Renal cortex interstitium (tissue), 15 donors: ENCODE measurements at places on chromosomes 12 and 14. TPM values are rescaled to one million over a fixed set of nuclear protein-coding genes. Genes with fewer than 3 reads are reported as not detected.

Gene PTPRR
- polyA plus RNA-seq, result 0.87 TPM

Gene SLCO1A2
- 0.33 TPM for polyA plus RNA-seq

- no peak for DNase-seq
These were observed 148.8 kb upstream of the ATF7IP start for GRCh38 chr12:14216405-14217294.

GRCh38 chr14:89276424-89276975 is 140.5 kb downstream of the FOXN3 start:
- DNase-seq, result no peak

Gene EIF2S3B
- 10.1 TPM for polyA plus RNA-seq

DNA sequence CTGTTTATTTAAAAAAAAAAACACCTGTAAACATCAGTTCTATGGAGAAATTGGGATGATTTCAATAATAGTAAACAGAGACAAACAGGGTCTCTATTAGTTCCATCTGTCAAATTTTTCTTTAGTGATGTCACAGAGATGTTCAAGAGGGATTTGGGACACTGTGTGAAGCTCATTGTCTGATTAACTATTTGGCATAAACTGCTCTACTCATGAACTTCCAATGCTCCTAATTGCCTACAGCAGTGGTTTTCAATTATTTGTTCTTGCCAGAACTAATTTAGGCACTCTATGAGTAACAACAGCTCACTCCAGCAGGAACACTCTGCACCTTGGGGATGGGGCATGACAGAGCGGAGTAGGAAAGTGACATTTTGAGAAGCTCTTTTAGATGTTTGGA is 250.1 kb upstream of the PRKD1 start:
- DNase-seq, result no peak

- DNase-seq, result peak; percentile 53
These were observed 50.5 kb downstream of the B4GALNT3 start for GRCh38 chr12:510071-510825.

Gene GDF3
- 0.59 TPM for polyA plus RNA-seq

DNA sequence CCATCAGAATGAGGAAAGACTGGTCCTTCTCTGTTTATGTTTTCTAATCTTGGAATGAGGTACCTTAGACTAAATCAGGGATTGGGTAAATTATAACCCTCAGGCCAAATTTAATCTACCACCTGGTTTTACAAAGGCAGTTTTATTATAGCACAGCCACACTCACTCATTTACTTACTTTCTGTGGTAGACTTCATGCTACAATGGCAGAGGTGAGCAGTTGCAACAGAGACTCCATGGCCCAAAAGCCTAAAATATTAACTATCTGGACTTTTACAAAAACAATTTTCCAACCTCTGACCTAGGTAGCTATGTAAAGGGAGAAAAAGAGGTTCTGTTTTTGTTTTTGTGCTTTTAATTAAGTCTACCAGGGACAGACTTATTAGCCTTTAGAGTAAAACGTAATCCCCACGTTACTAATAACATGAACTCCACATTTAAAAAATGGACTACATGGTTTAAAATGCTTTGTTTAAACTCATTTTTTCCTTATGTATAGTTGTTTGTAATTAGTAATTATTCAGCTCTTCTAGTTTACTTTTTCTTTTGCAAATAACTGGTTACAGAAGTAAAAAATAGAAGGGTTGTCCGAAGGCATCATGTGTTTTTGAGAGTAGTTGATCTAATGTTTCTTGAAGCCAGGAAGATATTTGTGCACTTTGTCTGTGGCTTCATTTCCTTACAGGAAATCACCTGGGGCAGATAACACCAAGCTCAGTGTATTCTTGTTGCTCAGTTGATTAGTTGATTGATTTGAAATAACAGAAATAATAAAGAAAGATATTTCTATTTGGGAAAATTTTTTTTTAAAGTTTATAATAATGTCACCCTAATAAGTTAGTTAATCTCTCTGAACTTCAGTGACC is 57.6 kb upstream of the ATP2B1 start:
- DNase-seq, result no peak

Gene SERPINA4
- polyA plus RNA-seq, result 1.5 TPM

GRCh38 chr12:42639556-42639955 is 50.0 kb upstream of the PRICKLE1 start:
- peak; percentile 15 for DNase-seq

DNA sequence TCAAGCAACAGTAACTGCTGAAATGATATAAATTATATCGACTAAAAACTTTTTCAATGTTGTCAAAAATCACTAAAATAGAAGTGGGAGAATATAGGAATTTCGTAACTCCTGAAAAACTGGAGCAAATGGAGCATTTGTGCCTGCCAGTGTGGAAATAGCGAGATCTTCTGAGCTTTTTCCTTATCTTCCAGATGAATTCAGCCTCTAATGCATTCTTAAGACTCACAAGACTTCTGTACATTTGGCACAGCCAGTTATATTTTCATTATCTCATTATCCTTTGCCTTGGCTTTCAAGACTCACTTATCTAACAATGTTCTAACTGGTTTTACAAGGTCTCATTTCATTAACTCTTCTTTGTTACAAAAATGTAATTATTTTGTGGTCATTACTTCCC is 252.4 kb downstream of the GXYLT1 start:
- DNase-seq, result no peak

DNA sequence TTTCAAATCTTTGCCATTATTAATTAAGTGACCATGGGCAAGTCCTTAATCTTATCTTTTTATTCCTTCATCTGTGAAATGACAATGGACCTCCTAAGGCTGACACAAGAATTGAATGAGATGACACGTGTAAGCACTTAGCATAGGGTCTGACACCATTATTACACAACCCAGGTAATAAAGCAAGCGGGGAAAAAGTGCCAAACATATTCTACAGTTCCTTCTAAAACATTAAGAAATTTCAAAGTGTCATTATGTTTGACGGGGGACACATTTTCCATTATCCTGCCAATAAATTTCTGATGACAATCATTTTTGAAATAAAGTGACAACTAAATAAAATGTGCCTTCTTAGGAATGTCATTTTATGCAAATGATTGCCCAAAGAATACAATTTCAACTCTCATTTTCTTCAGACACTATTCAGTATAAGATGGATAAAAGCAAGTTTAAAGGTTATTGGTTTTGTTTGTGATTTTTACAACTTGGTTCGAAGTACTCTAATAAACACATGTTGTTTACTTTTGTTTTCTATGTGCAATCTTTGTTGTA is 3.0 kb downstream of the ANKS1B start:
- DNase-seq, result no peak

Gene RGS6
- polyA plus RNA-seq, result 1.4 TPM

GRCh38 chr12:127797918-127798317 is 469.1 kb upstream of the TMEM132C start:
- DNase-seq, result no peak

Gene MEG3
- 138 TPM for polyA plus RNA-seq

DNA sequence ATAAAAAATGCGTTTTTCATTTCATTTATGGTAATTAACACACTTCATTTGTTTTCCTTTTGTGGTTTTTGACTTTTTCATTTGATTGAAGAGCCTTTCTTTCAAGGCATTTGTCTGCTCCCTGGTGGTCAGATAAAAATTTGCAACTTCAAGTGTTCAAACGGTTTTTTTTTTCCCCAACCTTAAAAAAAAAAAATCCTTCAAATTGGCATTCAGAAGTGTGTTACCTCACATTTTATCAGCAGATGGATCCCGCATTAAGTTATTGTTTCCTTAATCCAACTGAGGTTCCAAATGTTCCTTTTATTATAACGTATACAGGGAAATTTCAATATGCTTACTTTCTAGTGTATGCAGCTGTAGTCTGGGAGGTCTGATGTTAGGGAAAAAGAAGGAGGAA is 47.2 kb downstream of the MYF5 start:
- DNase-seq, result peak; percentile 33

- DNase-seq, result no peak
These were observed 27.6 kb downstream of the BICD1 start for GRCh38 chr12:32134101-32134888.

Gene HOXC9
- 34.1 TPM for polyA plus RNA-seq

Gene KRT82
- not detected for polyA plus RNA-seq

DNA sequence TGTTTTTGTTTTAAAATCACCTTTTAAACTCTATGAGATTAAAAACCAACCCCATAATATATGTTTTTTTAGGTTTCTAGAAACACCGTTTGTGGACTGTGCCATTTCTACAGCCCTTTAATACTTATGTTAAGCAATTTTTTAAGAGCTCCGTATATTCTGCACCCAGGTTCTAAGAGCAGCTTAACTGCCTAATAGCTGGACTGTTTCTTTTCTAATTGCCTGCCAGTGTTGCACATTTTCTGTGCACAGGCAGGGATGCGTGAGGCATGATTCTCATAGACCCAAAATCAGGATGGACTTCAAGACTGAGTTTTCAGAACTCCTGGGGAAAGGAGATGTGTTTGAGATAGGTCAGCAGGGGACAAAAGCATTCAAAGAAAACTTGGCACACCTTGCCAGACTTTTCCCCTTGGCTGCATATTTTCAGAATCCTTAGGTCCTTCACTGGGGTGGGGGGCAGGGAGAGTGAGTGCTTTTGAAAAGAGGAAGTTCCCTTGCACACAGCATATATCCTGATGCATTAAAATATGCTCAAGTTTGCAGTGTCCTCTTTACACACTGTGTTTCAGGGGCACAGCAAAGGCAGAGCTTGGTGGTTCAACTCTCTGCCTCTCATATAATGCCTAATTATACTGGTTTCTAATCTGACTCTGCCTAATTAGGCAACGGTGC is 27.9 kb downstream of the TMEM30B start:
- no peak for DNase-seq

DNA sequence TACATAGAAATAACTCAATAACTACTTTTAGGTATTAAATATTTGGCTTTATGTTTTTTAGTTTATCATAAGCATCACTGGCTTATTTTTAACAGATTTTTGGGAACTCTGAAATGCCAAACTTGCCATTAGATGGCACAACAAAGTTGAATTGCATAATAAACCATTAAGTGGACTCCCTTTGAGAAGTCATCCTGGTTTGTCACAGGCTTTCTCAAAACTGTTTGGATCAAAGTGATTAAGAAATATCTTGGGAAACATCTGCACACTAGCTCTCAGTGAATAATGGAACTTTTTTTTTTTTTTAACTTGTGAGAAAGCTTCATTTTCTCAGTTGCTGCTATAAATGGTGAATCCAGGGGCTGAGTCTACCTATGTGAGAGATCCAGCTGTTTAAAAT is 4.3 kb downstream of the SLC16A7 start:
- no peak for DNase-seq

- no peak for DNase-seq
These were observed 1.9 kb upstream of the CD27 start for GRCh38 chr12:6442836-6443235.
